ENCODE measurements at places on chromosomes 1 and 21.

DNA sequence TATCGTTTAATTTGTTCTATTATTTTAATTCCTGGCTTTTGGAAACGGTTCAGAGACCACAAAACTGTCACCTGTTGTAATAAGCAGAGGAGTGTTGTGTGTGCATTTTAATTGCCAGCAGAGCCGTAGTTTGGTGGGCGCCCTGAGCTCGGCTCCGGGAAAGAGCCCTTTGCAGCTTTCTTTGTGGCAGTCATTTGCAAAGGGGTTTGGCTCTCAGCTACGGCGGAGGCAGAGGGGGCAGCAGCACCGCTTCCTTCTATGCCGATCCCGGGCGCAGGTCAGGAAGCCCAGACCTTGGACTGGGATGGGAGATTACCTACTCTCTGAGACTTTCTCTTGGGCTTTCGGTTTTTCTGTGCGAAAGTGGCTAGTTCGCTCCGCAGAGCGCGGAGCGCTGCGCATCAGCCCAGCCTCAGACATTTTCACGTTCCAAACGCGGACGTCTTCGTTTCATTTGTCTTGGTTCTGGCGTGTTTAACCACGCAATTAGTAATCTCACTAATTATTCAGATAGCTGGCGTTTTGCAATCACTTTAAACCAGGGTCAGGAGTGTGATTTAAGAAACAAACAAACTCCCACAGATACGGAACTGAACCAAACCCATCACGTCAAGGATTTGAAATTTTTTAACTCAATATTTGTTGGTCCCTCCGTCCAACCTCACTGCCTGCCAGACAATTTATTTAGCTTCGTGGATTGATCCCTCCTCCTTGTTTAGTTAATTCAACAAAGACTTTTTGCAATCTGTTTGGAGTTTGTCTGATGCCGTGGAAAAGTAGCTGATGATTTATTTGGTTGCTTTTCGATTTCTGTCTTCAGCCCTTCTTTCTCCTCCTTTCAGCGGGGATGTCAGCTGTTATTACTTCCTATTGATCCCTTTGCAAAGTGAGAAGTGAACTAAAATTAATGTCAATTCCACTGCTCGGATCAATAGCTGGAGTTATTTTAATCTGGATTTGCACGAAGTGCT is 3.9 kb downstream of the RNF220 start:
- no peak for DNase-seq

DNA sequence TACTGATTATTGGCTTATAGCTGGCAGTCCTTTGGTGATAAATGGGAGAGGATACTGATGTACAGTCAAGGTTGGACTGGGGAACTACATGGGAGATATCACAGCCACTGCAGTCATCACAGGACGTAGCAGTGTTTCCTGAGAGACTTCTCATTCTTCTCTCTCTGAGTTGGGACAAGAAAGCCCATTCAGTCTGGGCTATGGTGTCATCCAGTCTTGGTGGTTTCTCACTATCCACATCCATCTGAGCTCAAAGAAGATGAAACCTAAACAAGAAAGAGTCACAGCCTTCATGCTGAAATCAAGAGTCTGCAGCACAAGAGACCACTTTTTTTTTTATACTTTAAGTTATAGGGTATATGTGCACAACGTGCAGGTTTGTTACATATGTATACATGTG is 12.8 kb upstream of the CD53 start:
- no peak for DNase-seq

- no peak for DNase-seq
Observed at GRCh38 chr1:97004054-97004453, 282.5 kb downstream of the PTBP2 start.

- DNase-seq, result no peak
Observed at GRCh38 chr1:241396747-241397681, 40.0 kb upstream of the RGS7 start.

DNA sequence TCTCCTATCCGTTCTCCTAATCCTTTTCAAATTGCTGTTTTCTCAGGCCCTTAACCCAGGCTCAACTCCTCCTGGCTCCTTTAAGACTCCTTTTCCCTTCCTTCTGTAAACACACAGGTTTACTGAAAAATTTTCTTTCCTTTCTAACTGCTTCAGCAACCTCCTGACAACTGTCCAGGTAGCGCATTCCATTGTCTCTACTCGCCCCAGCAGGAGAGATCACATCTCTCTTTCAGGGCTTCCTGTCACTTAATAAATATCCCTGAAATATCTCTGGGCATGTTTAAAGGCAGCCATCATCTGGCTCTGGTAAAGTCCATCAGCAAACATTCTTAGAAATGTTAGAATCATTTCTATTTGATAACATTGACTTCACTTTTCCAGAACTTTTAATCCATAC is 211.2 kb upstream of the PTBP2 start:
- no peak for DNase-seq

GRCh38 chr1:39761557-39762260 is 9.4 kb downstream of the OXCT2 start:
- no peak for DNase-seq

DNA sequence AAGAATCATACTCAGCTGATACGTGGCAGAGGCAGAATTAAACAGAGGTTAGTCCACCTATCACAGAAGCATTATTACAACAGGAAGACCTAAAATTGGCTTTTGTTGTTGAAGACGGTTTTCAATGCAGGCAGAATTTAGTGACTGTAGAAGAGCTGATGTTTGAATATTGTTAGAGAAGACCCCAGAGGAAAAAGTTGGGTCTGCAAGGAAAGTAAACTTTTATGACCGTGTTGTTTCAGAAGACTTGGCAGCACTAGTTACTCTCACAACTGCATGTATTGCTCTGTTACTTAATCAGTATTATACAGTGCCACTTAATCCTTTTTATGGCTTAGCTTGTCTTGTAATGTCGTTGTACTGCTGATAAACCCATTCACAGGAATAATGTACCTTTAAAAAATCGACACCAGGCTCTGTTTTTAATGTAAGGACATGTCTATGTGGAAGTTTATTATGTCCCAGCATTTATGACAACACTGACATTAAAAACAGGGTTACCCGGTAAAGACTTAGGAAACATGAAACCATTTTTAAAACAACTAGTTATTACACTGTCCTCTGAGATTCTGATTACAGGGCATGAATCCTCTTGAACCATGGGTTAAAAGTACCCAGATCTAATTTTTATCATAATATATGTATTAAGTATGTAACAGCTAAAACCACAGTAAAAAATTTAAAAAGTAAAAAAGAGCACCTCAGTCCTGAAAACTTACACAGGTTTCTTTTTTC is 235.4 kb downstream of the TTLL7 start:
- no peak for DNase-seq

DNA sequence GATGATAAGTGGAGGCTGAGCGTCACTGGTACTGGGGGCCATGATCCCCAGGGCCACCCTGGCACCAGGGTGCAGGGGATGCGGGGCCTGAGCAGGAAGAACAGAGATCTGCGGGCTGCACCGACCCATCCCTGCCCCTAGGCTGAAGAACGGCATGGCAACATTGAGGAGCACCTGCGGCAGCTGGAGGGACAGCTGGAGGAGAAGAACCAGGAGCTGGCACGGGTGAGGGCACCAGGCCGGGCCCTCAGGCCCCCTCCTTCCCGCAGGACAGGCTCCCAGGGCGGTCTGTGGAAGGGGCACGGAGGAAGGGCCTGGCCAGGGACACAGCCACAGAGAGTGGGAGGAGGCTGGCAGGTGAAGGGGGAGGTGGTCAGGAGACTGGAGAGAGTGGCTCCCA is 21.8 kb downstream of the PPFIA4 start:
- no peak for DNase-seq

GRCh38 chr1:245092638-245092976 is 62.2 kb upstream of the KIF26B start:
- DNase-seq, result no peak

- DNase-seq, result no peak
Observed at GRCh38 chr1:26163684-26164035, 4.8 kb downstream of the FAM110D start.

DNA sequence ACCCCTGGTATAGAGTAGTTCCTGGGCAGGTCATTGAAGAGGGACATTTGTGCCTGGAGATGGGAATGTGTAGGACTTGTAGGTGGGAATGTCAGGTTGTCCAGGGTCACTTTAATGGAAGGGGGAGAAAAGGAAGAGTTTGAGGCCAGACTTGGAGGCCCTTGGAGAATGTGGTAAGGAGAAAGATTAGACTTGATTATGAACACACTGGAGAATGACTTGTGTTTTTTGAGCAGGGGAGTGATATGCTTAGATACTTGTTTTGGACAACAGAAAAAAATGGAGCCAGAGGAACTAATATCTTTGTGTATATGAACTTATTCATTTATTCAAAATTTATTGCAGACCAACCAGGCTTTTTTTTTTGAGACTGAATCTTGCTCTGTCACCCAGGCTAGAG is 17.9 kb downstream of the ELAPOR1 start:
- DNase-seq, result no peak

GRCh38 chr1:198141668-198142351 is 15.0 kb upstream of the NEK7 start:
- no peak for DNase-seq

DNA sequence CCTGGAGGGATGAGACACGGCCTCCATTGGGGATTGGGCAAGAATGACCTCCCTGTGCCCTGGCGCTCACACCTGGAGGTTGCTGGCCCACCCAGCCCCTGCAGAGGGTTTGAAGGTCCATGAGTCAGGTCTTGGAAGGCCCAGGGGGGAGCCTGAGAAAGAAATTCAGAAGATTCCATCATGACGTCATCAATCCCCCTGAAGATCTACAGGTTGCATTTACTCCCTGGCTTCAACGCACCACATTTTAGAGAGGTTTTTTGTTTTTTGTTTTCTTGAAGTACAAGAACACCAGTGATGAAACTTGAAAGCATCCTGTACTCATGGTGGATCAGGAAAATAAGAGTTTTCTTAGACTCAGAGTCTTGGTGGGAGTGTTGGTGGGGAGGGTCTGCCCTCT is 82.4 kb upstream of the SLC25A33 start:
- no peak for DNase-seq

- DNase-seq, result no peak
Observed at GRCh38 chr1:23596382-23597358, 37.4 kb upstream of the ID3 start.

DNA sequence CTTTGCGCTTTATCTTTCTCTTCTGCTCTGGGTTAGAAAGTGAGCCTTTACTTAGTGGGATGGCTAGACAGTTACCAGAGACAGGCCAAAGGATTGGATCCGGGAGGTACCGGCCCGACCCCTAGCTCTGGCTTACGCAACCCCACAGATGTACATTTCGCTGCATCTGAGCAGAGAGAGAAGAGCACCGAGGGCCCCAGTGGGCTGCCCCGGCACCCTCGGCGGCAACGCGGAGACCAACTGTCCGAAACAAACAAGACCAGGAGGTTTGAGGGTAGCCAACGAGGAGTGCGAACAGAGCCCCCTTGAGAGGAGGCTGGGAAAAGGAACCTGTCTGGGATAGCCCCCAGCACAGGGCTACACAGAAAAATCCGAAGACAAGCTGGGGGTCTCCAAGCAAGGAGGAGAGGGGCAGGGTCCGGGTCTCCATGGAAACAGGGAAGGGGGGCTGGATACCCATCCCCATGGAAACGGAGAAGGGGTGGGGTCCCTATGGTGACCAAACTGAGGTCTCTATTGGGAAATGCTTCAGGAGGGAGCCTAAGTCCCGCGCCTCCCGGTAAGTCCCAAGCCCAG is 373 bp downstream of the MTF1 start:
- no peak for DNase-seq

GRCh38 chr1:59856725-59857338 is 42.1 kb downstream of the HOOK1 start:
- DNase-seq, result no peak

DNA sequence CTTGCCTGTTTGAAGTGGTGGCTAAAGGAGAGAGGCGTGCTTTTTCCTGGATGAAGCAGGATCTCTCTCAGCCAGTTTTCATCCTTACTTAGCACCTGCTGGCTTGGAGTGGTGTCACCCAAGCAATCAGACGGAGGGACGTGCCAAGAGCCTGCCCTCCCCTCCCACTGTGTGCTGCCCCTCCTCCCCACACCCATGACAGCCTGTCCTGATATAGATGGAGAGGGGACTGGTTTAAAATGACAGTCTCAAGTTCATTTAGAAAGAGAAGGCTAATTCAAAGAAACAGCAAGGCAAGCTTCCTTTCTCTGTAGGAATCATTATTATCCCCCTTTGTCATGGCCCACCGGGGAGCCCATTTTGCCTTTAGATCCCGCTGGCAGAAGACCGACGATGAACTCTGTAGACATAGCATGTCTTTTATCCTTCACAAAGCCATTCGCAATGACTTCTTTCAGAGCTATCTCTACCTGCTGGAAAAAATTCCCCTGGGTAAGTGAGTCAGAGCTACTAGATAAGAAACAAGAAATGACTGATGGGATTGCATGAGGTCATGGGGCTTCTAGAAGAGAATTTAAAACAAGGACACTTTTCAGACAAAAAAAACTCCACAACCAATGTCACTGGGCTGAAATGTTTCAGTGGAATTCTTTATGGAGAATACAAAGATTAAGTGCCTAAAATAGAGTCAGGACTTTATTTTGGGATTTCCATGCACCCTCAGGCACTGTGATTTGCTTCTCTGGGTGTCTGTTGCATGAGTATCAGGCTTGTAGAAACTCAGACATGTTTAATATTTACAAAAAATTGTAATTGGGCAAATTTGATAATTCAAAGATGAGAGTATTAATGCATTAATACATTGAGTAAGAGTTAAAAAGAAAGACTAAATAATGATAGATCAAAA is at the start of gene NTMT2:
TSS of gene NTMT2 (plus strand) at position 190 of the 907 bp plus-strand sequence. CDS start at position 339, 149 bp downstream.
- no peak for DNase-seq

DNA sequence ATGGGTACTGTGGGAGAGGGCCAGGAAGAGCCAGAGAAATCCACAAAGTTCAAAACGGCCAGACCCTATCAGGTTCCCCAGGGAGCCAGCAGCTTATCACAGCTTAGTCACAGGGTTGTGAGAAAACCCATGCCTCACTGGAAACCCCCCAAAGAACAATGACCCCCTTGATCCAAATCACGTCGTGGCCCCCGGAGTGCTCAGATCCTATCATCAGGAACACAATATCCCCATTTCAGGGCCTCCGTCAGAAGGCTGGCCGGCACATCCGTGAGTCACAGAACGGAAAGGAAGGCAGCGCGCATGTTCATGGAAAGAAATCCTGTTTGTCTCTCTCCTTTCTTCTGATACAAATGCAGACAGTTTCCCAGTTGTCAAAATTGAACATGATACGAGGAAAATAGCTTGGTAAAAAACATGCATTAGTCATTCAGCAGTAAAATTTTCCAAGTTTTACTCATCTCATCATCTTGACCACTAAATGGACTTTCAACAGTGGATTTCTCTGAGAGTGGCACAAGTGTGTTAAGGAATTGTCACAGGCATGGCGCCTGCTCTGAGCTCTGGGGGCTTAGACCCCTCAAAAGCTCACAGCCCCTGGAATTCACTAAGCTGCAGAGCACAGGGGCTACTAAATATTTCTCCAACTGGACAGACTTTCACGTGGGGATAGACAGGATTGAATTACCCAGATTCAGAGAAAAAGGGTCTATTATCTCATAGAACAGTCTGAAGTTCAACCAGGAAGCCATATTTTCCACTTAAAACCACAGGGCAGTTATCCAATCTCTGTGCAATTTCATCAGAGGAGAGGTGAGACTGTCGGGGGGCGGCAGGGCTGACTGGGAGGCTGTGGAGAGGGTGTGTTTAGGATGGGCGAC is 124.8 kb downstream of the RIPK4 start:
- DNase-seq, result no peak

Measured in stimulated activated CD4-positive, alpha-beta T cell treated with anti-CD3 and anti-CD28 coated beads, TNF-alpha, amount 100 ng/mL, for 4 hours (primary cell).